ENCODE measurements at places on chromosomes 6 and 20.

GRCh38 chr6:20334962-20335361 is 66.7 kb upstream of the E2F3 start:
- DNase-seq = no peak

GRCh38 chr6:107344981-107345380 is 114.4 kb downstream of the PDSS2 start:
- no peak for DNase-seq

DNA sequence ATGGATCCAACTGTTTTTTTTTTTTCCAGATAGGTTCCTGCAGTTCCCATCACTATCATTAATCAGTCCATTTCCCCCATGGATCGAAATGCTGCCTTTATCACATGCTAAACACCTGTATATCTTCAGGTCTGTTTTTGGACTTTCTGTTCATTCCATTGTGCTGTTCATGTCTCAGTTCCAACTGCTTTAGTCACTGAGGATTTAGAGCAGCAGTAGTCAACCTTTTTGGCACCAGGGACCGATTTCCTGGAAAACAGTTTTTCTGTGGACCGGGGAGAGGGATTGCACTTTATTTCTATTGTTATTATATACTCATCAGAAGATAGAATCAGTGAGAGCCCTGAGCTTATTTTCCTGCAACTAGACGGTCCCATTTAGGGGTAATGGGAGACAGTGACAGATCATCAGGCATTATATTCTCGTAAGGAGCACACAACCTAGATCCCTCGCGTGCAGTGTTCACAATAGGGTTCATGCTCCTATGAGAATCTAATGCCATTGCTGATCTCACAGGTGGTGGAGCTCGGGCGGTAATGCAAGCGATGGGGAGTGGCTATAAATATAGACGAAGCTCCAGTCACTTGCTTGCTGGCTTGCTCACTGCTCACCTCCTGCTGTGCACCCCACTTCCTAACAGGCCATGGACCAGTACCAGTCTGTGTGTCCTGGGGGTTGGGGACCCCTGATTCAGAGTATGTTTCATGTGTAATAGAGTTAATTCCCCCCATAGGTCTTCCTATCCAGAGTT is 46.0 kb downstream of the CAP2 start:
- DNase-seq = no peak

DNA sequence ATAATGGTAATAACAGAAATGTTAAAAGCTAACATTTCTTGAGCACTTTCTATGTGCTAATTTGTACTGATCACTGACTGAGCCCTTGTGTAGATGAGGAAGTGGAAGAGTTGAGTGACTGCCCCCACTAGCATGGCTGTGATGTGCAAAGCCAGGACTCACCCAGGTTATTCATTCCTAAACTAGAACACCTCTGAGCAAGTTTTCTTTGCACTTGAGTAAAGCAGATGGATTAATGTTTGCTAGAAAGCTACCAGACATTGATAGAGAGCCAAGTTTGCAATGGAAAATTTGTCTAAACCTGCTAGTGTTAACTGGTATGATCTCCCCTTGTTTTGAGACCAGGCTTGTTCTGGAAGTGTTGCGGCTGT is 467.4 kb upstream of the PLCB4 start:
- DNase-seq = no peak

DNA sequence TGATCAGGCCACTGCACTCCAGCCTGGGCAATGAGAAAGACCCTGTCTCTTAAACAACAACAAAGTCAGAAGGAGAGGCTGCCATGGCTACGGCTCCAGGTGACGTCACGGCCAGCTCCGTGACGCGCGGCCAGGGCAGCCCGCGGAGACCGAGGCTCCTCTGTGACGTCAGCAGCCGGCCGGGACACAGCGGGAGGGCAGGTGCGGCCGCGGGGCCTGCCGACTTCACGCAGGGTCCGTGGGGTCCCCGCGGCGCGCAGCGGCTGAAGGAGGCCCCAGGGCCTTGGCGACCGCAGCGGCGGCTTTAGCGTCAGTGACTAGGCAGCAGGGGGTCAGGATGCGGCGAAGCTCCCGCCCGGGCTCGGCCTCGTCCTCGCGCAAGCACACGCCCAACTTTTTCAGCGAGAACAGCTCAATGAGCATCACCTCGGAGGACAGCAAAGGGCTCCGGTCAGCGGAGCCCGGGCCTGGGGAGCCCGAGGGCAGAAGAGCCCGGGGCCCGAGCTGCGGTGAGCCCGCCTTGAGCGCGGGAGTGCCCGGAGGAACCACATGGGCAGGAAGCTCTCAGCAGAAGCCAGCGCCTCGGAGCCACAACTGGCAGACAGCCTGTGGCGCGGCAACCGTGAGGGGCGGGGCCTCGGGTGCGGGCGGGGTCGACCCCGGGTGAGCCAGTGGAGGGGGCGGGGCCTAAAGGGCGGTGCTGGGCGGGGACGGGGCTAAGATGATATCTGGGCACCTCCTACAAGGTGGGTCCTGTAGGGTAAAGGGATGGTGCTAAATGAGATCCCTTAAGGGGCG is at the start of gene SPAG4:
TSS of gene SPAG4 (plus strand) at position 163 of the 798 bp plus-strand sequence. CDS start at position 338, 175 bp downstream.
- peak; percentile 100 for DNase-seq

- DNase-seq = peak; percentile 13
These were observed 46.0 kb upstream of the HINT3 start for GRCh38 chr6:125910527-125910926.

DNA sequence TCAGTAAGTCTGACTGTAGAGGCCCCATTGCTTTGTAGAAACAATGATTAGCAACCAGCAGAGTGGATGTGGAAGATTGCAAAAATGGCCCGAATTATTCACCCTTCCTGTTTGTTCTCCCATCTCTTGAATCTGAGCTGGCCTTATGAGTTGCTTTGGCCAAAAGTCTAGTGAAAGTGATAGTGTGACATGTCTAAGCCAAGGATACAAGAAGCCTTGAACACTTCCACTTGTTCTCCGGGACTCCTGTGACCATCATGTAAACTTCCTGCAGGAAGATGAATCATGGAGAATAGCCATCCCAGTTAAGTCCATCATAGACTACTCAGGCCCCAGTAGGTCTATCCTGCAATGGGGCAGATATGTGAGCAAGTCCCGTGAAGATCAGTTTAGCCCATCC is 252.0 kb upstream of the JAG1 start:
- no peak for DNase-seq

DNA sequence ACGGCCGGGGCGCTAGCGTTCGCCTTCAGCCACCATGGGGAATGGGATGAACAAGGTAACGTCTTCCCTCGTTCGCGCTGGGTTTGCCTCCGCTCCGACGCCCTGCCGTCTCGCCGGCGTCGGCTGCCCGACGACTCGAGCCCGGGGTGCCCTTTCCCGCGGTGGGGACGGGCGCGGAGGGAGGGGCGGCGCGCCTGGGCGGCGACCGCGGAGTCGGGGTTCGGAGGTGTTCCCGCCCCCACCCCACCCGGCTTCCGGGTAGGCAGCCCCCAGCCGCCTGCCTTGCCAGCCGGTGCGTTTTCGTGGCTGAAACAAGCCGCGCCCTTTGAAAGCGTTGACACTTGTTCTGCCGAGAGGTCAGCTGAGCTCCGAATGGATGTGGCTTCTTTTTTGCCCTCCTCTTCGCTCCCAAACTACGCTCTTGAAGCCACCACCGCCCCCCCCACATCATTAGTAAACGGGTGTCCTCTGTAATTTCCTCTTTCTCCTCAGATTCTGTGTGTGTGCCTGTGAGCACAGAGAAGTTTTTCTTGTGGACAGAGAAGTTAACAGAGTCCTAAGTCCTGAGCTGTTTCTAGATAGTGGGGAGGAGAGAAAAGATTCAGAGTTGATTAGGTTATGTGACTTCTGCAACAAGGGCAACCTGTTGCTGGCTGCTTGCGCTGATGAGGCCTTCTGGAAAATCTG is 362 bp downstream of the DUSP22 start:
- DNase-seq = peak; percentile 51

GRCh38 chr6:53014063-53014462 is 19.0 kb upstream of the GSTA4 start:
- DNase-seq = no peak

DNA sequence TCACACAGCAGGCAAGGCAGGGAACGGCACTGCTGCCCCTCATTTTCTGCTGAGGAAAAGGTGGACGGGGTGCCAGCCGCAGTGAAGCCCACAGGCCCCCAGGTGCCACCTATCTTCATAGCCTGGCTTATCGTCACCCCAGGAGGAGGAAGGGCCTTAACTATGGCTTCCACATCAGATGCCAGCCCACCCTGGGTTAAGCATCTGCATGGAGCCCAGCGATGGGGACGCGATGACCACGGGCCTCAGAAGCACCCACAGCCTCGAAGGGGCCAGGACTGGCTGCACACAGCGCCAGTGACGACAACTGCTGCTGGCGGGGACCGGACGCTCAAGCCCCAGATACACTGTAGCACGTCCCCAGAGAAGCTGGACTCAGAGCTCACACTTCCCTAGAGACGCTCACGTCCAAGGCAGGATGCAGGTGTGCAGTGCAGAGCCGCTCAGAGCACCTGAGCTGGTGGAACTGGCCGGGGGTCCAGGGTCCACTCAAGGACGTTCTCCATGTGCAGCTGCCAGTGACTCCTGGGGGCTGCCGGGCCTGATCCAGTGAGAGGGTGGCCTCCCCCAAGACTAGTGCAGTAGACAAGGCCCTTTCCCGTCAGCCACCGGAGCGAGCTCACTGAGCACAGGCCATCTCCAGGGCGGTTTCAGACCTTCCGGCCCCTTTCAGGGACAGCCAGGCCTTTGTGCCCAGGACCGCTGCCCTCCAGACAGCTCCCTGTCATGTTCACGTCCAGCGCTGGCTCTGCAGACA is 83.0 kb downstream of the YTHDF1 start:
- no peak for DNase-seq

DNA sequence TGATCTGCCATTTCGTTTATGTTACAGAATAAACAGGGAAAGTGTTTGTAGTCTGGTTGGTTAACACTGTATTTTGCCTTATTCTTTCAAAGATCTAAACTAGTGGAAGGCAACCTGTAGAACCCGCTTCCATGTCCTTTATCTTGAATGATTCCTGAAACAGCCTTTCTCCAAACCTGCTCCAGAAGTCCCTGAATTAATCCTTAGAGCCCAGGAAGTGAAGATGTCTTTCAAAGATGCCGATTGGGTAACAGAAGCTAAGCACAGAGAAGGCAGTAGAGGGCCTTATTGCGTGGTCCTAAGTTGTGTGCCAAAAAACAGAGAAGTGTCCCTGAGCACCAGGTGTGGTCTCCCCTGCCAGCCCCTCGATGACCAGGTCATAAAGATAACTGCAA is 19.2 kb upstream of the ZSCAN16 start:
- no peak for DNase-seq

DNA sequence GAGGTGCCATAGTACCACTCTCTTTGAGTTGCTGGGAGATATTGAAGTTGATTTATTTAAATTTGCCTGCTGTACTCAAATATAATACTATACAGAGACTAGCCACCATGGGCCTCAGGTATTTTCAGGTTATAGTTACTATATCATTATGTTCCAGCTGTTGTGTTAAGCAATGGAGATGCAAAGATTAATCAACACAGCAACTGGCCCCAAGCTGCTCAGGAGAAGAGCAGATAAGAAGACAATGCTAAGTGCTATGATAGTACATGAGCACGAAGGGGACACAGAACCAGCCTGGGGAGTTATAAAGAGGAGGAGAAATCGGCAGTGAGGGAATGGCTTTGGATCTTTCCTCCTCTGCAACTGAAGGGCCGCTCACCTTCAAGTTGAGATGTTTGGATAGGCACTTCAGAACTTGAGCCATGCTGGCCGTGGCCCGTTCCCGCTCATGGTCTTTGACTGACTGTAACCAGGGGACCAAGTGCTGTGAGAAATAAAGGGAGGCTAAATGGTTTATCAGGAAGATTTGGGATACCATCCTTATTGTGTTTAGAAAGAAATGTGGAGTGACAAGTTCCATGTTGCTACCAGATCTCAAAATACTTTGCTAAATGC is 24.3 kb upstream of the RPN2 start:
- DNase-seq = no peak

GRCh38 chr6:138499303-138500018 is at the start of gene NHSL1:
TSS of gene NHSL1 (minus strand) at chr6:138499494. CDS start at chr6:138499290, 204 bp downstream.
- no peak for DNase-seq

- DNase-seq = no peak
These were observed 172.8 kb downstream of the TINAG start for GRCh38 chr6:54481091-54481490.

DNA sequence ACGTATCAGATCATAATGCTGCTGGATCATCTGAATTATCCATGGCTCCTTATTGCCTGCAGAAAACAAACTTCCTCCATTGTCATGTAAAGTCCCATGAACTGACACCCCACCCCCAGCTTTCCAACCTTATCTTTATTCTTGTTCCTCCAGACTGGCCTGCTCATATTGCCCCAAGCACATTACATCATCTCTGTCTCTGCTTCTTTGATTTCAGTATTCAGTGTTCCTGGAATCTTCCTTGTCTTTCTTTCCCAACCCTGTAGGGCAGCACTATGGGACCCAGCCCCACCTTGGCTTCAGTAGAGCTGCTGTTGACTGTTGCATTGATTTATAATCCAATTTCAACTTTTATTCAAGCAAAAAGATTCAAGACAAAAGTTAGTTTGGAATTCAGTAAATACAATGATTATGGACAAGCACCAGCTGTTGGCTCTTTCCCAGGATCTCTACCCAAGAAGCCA is 187.5 kb upstream of the ECI2 start:
- DNase-seq = no peak

DNA sequence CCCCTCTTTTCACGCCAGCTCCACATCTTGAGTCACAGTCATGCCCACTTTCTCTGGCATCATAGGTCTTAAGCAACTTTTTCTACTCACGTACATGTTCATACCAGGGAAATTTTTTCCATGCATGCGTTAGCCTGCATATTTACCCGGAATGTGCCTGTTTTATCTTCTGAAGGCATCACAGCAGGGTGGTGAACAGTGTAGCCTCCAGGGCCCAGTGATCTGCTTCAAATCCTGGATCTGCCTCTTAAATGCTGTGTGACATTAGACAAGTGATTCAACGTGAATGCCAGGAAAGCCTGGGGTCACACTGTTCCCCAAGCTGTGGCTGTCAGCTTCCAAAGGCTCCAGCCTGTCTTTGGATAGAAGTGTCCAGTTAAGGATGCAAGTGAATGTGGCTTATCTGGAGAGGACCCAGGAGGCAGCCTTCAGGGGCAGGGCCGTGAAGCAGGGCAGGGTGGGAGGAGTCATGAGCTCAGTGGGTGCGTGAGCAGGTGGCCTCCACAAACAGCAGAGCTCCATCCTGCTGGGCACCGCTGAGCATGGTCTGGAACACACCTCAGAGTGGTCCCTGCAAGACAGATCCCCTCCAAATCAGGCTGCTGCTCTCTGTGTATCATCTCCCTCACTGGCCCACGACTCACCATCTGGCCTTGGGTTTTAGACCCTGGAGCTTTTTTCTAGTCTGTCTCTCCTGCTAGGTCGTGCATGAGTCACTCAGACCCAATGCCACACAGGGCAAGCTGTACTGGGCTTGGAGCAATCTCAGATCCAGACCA is 30.4 kb upstream of the CD93 start:
- DNase-seq = no peak
